SK-MEL-5 (cell line): ENCODE measurements at places on chromosomes 6 and 20. TPM values are rescaled to one million over a fixed set of nuclear protein-coding genes. Genes with fewer than 3 reads are reported as not detected.

Gene NKX2-2
- 0.13 TPM in 1 of 2 replicates, not detected in the other for total RNA-seq

Gene SMPDL3A
- total RNA-seq: 59.4 and 60.4 TPM in 2 replicates

Gene TGM3
- total RNA-seq: not detected in 2 replicates

Gene HBS1L
- total RNA-seq: 118 and 122 TPM in 2 replicates

Gene NT5DC1
- total RNA-seq: 37.7 and 37.9 TPM in 2 replicates

Gene SPATA25
- 1.3 and 2.2 TPM in 2 replicates for total RNA-seq

Gene REM1
- not detected in 2 replicates for total RNA-seq

Gene ZSCAN16
- total RNA-seq: 1.7 and 2.1 TPM in 2 replicates

Gene SMOC2
- 0.05 TPM in 1 of 2 replicates, not detected in the other for total RNA-seq

Gene CDH4
- not detected in 2 replicates for total RNA-seq

Gene TGM2
- total RNA-seq: 5.6 and 7.0 TPM in 2 replicates

Gene GTSF1L
- total RNA-seq: not detected in 2 replicates

Gene SLC22A16
- total RNA-seq: not detected in 2 replicates

Gene NOTCH4
- total RNA-seq: 1.7 TPM in 2 replicates

Gene CEP250
- 36.5 and 39.3 TPM in 2 replicates for total RNA-seq

Gene CASS4
- total RNA-seq: not detected in 2 replicates

Gene MOG
- not detected in 2 replicates for total RNA-seq

Gene SPDEF
- not detected in 2 replicates for total RNA-seq

Gene PRL
- total RNA-seq: not detected in 2 replicates

Gene TNFRSF6B
- 1.5 and 1.6 TPM in 2 replicates for total RNA-seq

Gene SERAC1
- 6.6 and 6.7 TPM in 2 replicates for total RNA-seq

Gene GABRR2
- not detected in 2 replicates for total RNA-seq

Gene CEBPB
- 47.4 and 69.6 TPM in 2 replicates for total RNA-seq

Gene LST1
- total RNA-seq: not detected in 2 replicates

Gene PLA2G7
- total RNA-seq: 0.19 and 0.53 TPM in 2 replicates

Gene GJA10
- total RNA-seq: not detected in 2 replicates

Gene REPS1
- total RNA-seq: 66.4 and 76.0 TPM in 2 replicates

Gene DUSP15
- total RNA-seq: 6.2 and 6.6 TPM in 2 replicates

Gene SPINT3
- not detected in 2 replicates for total RNA-seq

Gene PSORS1C2
- total RNA-seq: not detected in 2 replicates

Gene EFCAB8
- not detected in 2 replicates for total RNA-seq

Gene AGER
- total RNA-seq: 0.35 and 0.85 TPM in 2 replicates
